ENCODE measurements at places on chromosomes 2 and 18.

GRCh38 chr2:42846932-42847595, 54.7 kb upstream of the HAAO start:
- DNase-seq, result no peak

- DNase-seq, result no peak
Measured at GRCh38 chr2:106700616-106701015, 185.4 kb downstream of the ST6GAL2 start.

- DNase-seq, result no peak
Measured at GRCh38 chr18:8720141-8720540, 14.8 kb downstream of the MTCL1 start.

DNA sequence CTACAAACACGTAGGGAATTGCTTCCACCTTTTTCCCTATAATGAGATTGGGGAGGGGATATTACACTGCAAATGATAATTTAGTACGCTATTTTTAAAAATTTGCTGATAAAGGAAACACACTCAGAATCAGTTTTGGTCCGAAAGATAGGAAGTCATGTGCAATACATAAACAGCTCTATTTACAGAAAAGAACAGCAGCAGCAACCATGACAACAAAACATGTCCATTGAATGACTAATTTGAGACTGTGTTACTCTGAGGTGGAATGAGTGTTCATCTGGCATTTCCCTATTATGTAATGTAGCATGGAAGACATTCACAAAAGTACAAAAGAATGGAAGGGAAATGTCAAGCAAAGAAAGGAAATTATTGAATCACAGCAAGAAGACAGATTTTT, 337.2 kb downstream of the NBAS start:
- DNase-seq, result no peak

DNA sequence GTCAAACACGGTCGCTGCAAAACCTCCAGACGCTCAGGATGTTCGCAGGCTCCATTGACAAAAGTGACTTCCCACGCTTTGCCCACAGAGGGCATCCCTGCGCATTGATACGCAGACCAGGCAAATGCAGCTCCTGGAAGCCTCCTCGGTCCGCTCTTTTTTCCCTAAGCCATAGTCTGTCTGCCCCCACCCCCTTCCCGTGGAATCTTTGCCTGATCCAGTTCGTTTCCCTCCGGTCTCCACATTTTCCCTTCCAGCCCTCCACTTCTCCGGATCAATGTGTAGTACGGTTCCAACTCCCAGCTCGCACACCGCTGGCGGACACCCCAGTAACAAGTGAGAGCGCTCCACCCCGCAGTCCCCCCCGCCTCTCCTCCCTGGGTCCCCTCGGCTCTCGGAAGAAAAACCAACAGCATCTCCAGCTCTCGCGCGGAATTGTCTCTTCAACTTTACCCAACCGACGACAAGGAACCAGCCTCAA, at the start of gene DCC:
DCC (plus strand) TSS at position 307 of the 481 bp plus-strand sequence. CDS start 591 bp downstream, outside the sequence.
- no peak for DNase-seq

- DNase-seq, result no peak
Measured at GRCh38 chr2:196256585-196256984, 85.2 kb upstream of the STK17B start.

DNA sequence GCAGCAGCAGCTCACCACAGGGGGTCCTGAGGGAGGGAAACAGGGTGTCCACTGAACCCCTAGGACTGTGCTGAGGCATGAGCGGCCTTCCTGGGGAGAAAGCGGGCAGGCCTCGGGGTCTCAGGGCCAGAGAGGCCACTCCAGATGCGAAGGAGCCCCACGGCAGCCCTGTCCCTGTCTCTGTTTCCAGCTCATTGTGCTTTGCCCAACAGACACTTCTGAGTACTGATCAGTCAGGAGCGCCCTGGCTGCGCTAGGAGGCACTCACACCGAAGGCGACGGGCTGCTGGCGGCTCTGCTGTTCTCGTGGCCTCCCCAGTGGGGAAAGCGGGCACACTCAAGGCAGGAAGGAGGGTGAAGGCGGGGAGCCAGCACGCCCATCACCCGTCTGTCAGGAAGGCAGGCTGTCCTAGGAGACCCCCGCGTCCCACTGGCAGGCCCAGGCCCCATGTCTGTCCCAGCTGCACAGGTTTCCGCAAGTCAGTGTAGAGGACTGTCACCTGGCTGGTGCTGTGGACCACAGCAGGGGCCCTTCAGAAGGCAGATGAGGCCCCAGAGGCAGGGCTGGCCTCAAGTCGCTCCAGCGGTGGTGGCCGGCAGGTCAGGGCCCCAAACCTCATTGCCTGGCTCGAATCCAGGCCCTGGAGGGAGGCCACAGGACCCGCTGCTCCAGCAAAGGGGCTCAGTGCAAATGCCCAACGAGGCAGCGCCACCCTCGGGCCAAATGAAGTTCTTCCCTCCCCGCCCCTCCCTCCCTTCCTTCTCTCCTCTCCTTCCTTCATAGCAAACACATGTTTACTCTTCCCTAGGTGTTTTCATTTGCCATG, 6.8 kb downstream of the ESPNL start:
- DNase-seq, result no peak

DNA sequence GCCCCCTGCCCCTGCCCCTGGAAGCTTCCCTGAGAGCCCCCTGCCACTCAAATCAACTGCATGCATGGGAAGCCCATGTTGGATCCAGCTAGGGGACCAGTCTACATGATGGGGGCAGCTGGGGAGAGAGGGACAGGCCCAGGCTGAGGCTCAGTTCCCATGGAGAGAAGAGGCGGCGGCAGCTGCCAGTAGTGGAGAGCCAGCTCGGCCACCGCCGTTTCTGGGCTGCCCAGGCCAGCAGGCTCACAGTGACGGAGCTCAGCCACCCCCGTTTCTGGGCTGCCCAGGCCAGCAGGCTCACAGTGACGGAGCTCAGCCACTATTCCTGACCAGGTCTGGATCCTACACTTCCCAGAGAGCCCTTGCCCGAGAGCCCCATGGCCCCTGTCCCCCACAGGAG, 3.6 kb downstream of the MAB21L4 start:
- no peak for DNase-seq

DNA sequence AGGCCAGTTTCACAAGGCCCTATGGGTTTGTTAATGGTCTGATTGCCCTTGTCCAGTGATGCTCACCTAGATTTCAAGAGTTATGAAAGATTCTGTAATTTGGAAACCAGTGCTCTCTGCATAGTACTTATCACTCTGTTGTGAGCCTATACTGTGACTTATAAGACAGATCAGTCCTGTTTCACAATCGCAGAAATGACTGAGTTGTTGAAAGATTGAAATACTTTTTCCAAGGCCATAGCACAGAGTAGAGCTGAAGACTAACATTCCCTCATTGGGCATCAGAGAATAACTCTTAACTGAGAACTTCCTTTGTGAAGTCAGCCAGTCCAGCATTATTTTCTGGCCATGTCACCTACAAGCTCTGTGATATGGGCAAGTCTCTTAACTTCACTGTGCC, 44.0 kb downstream of the CCDC85A start:
- DNase-seq, result no peak

- no peak for DNase-seq
Measured at GRCh38 chr2:215427585-215427984, 8.3 kb downstream of the FN1 start.

- DNase-seq, result no peak
Measured at GRCh38 chr2:15808944-15809343, 131.4 kb upstream of the MYCN start.

- no peak for DNase-seq
Measured at GRCh38 chr2:111534910-111535352, 349.1 kb downstream of the ANAPC1 start.

DNA sequence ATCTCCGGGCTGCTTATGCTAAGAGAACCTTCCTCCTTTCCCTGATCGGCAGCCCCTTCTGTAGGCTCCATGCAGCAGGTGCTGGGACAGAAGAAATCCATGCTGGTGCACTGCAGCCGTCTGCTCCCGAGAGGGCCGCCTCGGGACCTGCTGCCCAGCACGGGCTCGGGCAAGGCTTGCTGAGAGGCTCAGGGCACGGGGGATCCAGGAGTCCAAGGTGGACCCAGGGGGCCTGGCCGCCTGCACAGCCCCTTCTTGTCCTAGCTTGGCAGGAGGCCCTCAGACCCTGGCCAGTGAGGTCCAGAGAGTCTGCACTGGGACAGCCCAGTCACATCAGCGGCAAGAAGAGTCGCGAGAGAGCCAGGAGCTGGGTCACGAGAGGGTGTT, 13.3 kb upstream of the DUSP2 start:
- no peak for DNase-seq

- no peak for DNase-seq
Measured at GRCh38 chr2:152134488-152135280, 35.8 kb upstream of the CACNB4 start.

- no peak for DNase-seq
Measured at GRCh38 chr2:138600732-138601457, 99.3 kb downstream of the SPOPL start.

GRCh38 chr2:120493231-120493630, 147.3 kb downstream of the INHBB start:
- no peak for DNase-seq

- DNase-seq, result no peak
Measured at GRCh38 chr2:217611056-217611455, 391.7 kb downstream of the TNS1 start.

- no peak for DNase-seq
Measured at GRCh38 chr2:113755035-113755834, 1.2 kb downstream of the SLC35F5 start.

DNA sequence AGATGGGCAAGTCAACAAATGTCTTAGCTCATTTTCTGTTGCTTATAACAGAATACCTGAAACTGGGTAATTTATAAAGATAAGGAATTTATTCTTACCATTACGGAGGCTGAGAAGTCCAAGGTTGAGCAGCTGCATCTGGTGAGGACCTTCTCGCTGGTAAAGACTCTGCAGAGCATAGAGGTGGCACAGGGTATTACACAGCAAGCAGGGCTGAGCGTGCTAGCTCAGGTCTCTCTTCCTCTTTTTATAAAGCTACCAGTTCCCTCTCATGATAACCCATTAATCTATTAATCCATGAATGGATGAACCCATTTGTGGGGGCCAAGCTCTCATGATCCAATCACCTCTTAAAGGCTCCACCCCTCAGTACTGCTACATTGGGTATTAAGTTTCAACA, 109.1 kb downstream of the CDK15 start:
- no peak for DNase-seq

DNA sequence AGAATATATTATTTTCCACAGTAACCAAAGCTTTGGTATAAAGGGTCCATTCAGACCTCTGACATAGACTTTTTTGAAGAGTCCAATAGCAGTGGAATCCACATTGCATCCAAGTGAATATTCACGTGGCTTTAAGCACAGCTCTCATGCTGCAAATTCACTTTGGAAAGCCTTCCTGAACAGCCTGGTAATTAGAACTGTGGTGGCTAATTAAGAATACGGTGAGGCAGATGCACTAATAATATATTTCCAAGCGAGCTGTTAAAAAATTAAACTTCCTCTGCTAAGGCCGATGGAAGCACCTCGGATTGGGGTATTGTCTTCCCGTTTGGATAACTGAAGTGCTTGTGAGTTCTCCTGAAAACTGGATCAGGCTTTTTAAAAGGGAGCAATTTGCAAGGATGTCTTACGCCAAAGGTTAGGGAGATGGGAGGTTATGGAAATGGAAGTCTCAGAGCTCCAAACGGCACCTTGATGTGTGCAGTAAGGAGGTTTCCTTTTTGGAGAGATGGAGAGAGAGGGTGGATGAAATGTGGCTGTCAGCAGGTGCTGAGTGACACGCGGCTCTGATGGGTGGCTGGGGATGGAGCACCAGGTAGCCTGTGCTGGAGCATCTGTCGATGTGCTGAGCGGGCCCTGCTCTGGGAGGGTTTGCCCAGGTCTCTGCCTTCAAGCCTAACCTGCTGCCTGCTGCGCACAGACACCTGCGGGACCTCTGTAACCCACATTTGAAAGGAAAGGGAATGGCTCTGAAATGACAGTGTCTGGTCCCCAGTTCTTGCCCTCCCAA, 37.5 kb downstream of the CABLES1 start:
- no peak for DNase-seq

Data from stimulated activated CD4-positive, alpha-beta T cell treated with anti-CD3 and anti-CD28 coated beads, TNF-alpha, amount 100 ng/mL, for 4 hours (primary cell).